ENCODE measurements at places on chromosomes 6 and 20.

GRCh38 chr20:41408156-41408794 is 41.7 kb upstream of the EMILIN3 start:
- no peak for DNase-seq

- no peak for DNase-seq
These were observed 17.4 kb downstream of the TMEM242 start for GRCh38 chr6:157305670-157306653.

DNA sequence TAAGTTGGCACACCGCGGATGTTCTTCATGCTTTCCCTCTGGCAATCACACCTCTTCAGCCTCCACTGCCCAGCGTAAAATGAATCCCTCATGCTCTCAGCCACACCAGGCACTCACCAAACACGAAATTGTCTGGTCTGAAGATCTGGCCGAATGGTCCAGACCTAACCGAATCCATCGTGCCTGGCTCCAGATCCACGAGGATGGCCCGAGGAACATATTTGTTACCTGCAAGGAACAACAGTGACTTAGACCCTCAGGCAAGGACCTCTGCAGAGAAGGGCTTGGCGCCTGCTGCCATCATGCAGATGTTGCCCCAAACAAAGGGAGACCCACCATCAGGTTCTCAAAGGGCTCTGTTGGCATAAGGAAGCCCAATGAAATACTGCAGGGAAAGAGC is 1.4 kb downstream of the TUBB2B start:
- no peak for DNase-seq

DNA sequence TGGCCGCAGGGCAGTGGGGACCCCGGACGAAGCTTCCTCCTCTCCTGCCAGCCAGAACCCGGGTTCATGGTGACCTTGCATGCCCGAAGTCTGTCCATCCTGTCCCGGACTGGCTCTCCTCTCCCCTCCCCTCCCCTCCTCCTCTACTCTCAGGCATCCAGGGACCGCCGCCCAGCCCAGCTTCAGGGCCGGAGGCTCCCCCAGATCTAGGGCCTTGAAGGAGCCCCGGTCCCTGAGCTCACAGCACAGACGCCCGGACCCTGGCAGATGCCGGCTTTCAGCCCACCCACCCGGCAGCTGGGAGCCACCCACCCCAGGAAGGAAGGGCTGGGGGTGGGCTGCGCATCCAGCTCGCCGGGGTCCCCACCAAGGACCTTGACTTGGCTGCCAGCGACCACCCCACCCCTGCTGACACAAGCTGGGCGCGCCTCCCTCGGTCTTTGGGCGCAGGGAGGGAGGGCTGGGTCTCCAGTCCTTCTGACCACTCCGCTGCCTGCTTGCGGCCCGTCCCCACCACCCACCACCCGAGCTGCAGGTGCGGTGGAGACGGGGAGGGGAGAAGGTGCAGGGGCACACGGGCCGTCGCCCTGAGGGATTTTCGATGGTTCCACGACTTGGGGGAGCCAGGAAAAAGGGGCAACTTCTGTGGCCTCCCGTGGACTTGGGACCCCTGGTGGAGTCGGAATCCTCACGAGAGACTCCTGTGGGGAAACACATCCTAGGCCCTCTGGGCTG is 5.8 kb upstream of the ABHD16B start:
- DNase-seq, result peak; percentile 89

DNA sequence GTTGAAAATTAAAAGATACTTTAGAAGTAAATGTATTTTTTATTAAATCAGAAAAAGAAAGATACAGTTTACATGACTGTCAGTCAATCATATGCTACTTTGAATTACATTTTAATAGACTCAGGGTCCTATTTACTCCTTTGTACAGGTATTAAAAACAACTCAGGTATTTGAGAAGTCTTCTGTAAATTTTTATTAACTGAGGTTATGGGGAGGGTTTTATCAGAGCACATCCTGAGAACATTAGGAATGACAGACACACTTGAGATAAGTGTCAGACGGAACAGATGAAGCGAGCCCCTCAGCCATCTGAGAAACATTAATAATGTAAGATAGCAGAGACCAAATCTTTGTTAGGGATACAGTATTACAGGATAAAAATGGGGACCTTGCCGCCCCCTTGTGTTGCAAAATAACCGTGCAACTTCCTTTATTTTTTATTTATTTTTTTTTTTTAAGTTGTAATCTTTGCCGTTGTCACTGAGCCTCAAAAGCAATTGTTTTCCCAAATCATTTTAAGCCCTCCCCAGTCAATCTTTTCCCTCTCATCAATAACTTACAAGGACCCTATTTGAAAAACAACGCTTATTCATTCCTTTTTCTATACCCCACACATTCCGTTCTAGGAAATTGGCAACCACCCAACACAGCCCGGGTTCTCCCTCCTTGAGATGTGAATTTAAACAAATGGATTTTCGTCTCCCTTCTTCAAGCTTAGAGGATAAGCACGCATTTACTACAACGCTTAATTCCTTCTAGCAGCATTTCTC is 126.7 kb downstream of the BCAS1 start:
- peak; percentile 36 for DNase-seq

GRCh38 chr20:50508171-50508755 is 1.9 kb upstream of the PTPN1 start:
- DNase-seq, result no peak

- peak; percentile 75 for DNase-seq
These were observed 1.1 kb upstream of the FOXQ1 start for GRCh38 chr6:1310628-1311399.

DNA sequence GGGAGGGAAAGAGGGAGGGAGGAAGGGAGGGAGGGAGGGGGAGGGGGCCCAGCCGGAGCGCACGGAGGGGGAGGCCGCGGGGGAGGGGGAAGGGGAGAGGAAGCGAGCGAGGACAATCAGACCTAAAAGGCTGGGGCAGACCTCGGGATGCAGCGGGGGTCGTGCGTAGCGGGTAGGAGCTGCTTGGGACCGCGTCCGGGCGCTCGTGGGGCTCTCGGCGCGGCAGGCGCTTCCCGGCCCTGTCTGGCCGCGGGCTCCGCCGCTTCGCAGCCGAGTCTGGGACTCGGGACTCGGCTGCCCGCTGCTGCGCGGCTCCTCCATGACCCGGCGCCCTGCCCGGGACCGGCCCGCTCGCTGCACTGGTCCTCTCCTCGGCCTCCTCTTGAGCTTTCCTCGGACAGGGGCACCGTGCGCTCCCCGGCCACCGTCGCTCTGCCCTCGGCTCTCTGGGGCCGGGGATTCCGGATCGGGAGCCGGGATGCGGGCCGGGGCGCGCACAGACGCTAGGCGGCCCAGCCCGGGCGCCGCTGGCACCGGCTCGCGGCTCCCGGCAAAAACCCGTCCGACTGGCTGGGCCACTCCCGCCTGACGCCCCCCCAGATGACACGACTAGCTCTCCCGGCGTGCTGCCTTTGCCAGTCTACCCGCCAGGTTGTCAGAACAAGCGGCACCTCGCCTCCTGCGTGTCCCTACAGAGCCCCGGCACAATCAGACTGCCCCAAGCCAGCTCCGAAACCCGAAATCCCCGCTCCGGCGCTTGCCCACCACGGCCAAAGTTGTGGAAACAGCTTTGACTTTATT is 2.2 kb downstream of the TFAP2A start:
- peak; percentile 94 for DNase-seq

DNA sequence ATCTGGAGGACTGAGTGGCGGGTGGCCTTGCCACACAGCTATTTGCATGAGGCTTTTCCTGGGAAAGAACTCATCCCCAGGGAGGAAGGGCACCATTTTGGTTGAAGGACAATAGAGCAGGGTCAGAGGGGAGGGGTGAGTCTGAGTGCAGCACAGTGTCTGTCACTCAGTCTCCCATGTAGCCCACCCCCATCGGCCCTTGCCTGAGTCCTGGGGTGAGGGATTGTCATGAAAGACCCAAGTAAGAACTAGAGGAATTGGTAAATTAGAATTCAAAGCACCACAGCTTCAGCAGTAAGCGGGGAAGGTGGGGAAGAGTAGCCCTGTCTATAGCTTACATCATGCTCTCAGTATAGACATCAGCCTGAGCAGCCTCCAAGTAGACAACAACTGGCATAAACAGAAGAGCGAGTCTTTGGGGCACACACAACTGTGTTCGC is 90.4 kb upstream of the TMEM30A start:
- peak; percentile 9 for DNase-seq

GRCh38 chr6:162157167-162157870 is 570.2 kb downstream of the PRKN start:
- no peak for DNase-seq

DNA sequence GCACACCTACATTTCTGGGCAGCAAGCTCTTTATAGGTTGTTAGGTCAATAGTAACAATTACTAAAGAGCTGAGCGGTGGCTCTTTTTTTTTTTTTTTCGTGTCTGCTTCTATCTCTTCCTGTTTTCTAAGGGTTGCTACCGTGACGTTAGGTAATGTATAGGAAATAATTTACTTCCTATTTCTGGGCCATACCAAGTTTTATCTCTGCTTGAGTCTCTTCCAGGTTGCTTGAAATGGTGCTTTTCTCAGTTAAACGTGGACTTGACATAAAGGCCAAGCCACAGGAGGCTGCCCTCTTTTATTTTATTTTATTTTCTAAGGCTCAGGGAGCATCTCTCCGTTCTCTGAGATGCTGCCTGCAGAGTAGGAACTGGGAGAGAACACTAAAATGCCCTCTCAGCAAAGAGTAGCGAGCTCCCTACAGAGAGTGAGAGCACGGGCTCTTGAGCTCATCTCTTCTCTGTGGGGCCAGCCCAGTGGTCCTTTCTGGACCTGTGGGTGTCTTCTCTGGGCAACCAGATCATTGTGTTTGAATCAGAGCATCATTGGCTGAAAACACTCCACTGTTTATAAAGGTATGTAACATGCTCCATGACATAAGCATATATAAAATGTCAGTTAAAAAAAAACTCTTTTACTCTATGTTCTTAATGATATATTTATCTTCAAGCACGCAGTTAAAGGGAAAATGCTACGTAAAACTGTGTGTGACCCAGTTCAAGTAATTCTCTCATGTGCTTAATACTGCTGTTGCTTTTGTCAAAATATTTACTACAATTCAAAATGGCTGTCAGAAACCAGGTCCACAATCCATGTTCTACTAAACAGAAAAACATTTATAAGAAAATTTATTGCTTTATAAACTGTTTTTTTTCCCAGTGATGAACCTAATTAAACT is at the start of gene ZNF831:
Gene ZNF831, plus strand, starts transcription at position 191 of the 900 bp plus-strand sequence. CDS start 27,199 bp downstream, outside the sequence.
- DNase-seq, result no peak

DNA sequence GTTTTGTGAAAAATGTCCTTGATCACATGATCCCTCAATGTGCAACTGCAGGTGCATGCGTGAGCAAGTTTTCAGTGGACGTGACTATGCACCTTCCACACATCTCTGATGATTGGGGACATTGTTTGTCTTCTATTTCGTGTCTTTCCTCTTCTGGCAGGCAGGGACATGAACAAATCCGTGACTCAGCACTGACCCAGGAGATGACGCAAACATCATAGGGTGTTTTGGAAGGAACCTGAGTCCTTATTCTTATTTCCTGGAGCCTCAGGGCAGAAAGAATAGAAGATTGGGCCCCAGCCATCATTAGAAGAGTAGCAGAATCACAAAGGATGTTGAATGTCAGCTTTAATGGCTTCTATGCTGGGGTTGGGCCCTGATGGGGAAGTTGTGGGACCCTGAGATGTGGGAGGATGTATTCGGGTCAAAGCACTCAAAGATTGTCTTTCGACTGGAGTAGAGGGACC is 11.9 kb upstream of the SIRPD start:
- DNase-seq, result no peak

DNA sequence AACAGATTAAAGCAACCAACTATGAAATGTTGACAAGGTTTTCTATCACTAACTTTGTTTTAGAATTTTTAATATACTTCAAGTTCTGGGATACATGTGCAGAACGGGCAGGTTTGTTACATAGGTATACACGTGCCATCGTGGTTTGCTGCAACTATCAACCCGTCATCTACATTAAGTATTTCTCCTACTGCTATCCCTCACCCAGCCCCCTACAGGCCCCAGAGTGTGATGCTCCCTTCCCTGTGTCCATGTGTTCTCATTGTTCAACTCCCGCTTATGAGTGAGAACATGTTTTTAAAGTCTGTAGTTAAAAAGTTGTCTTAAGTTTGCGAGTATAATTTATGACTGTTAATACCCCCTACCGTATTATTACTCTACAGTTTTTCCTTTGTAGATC is 844.3 kb upstream of the MANEA start:
- DNase-seq, result no peak

- no peak for DNase-seq
These were observed 436.2 kb downstream of the CBLN4 start for GRCh38 chr20:55569084-55569483.

DNA sequence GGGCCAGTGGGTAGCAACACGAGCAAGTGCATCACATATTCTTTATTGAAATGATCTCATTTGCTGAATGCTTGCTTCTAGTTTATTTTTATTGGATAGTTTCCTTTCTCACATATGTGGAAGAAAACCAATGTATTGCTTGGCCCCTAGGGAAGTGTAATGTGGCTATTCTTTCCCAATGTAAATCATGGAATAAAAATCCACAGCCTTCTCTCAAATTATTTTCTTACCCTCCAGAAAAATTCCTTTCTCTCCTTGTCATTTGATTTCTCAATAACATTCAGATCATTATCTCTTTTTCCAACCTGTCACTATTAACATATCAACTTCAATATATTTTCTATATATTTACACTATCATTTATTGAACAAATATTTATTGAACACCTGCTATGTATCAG is 51.9 kb upstream of the PTPRK start:
- no peak for DNase-seq

DNA sequence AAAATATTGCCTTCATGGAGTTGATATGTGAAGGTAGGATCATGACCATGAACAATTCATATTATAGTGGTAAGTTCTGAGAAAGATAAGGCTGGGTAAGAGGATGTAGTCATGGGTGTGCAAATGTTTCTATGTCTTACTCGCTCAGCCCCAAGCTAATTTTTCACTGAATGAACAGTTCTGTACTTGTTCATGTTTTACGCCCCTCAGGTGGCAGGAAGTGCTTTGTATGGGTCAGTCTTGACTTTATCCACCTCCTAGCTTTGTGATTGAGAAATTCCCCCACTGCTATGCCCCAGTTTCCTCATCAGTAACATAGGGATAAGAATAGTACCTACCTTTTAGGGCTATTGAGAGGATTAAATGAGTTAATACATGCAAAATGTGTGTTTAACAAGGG is 148.2 kb upstream of the KCNG1 start:
- DNase-seq, result no peak

DNA sequence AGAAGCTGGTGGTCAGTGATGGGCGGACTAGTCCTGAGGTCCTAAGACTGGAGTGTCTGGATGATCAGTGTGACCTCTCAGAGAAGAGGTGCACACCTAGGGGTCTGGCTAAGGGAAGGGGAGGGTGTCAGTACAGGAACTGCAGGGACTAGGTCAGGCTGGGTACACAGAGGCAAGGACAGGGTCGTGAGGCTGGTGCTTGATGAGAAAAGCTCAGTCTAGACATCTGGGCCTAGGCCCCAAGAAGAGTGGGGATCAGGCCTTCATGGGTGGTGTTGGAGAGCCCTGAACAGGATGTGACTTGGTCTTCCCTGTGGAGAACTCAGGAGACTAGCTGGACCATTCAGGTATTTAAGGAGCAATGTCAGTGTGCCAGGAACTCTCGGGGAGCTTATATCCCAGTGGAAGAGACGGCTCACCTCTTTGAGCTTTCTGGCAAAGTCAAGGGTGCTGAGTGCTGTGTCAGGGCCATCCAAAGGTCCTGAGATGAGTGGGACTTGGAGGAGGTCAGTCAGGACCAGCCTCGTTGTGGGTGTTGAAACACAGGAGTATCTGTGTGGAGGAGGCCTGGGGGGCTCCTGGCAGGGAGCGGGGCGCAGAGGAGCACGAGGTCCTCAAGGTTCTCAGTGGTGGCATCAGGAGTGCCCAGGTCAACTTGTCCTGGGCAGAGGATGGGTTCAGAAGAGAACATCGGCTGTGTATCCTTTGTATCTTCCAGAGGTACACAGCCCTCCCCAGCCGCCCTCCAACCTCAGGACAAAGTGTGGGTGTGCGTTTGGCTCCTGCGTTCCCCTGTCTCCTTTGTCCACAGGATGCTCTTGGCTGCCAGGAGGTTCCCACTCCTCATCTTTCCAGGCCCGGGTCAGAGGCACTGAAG is 13.3 kb upstream of the MYT1 start:
- DNase-seq, result no peak
